ENCODE measurements at places on chromosomes 2 and 18.

- no peak for DNase-seq
These were observed 75.1 kb downstream of the SH3BP4 start for GRCh38 chr2:235026649-235027557.

GRCh38 chr18:23793985-23794867 is 105.0 kb downstream of the LAMA3 start:
- no peak for DNase-seq

- DNase-seq, result peak; percentile 36
These were observed 10.0 kb upstream of the GCA start for GRCh38 chr2:162333968-162334367.

DNA sequence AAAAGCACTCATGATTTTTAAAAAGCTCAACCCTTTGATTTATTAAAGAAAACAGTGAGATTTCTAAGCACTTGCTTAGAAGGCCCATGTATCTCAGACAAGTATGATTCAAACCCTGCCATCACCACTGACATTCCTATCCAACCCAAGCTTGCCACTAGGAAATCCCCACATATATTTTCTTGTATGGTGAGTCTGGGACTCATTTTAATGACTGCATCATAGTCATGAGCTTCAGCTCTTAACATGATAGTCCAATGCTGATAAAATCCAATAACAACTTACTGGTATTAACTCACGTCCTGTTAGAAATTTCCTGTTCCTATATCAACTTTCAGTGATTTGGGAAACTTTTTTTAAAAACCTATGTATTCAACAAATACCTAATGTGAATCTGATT is 39.4 kb upstream of the NCKAP5 start:
- no peak for DNase-seq

DNA sequence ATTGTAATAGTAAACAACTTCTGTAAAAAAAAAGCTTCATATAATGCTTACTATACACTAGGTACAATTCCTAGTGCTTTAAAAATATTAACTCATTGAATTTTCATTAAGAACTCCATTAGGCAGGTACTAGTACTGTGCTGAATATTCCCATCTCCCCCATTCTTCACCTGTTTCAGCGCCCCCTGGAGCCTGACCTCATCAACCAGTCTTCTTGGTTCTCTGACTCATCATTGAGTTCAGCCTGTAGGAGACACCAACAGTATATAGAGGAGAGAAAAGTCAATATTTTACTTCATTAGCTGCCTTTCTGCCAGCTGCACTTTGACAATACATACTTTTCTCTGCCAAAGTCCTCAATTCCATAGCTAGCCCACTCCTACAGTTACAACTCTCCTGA is 1009.9 kb upstream of the KLHL29 start:
- no peak for DNase-seq

DNA sequence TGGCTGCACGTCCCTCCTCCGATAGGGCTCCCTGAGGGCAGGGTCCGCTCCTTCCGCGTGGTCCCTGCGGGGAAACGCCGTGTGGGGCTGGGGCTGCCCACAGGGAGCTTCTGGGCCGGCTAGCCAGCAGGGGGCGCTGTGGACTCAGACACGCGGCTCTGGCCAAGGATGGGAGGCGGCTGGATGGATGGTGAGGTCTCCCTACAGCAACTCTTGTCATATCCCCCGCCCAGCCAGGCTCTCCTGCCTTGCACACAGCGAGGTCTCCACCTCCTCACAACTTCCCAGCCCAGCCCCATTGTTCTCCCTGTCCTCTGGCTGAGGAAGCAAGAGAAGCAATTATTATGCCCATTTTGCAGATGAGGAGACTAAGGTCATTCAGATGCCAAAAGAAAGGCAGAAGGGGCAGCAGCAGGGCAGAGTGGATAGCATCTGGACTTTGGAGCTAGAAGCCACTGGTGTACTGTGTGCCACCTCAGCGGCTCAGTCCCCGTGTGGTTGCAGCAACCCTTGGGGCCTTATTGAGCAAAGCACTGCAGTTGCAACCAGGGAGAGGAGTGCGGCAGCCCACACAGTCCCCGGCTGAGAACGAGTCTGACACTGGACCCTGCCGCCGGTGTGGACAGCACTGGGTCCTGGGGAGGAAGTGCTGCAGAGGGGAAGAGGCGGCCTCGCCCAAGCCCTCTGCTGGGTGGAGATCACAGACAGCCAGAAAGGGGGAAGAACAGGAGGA is 99.0 kb downstream of the ZFP36L2 start:
- DNase-seq, result no peak

GRCh38 chr2:98911376-98912154 is 24.5 kb downstream of the CRACDL start:
- DNase-seq, result no peak

GRCh38 chr18:74221081-74221480 is 70.7 kb downstream of the CYB5A start:
- DNase-seq, result no peak

DNA sequence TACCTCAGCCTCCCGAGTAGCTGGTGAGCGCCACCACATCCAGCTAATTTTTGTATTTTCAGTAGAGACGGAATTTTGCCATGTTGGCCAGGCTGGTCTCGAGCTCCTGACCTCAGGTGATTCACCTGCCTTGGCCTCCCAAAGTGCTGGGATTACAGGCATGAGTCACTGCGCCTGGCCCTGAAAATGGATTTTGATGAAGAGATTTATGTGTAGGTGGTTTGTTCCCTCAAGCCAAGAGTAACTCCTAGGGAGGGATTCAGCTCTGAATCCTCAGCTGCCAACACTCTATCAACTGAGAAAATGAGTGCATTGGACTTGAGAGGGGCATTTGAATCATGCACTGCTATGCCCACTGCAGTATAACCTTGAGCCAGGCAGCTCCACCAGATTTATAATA is 17.5 kb upstream of the LIPG start:
- no peak for DNase-seq

GRCh38 chr2:167209784-167210183 is 321.5 kb downstream of the XIRP2 start:
- DNase-seq, result no peak

GRCh38 chr18:26630596-26630995 is 82.2 kb upstream of the KCTD1 start:
- no peak for DNase-seq

DNA sequence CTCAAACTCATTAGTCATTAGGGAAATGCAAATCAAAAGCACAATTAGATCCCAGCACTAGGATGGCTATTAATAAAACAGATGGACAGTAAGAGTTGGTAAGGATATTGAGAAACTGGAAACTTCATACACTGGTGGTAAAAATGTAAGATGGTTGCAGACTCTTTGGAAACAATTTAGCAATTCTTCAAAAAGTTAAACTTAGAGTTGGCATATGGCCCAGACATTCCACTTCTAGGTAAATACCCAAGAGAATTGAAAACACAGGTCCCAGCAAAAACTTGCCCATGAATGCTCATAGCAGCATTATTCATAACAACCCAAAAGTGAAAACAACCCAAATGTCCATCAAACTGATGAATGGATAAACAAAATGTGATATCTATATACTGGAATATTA is 84.9 kb upstream of the ZFP36L2 start:
- no peak for DNase-seq

DNA sequence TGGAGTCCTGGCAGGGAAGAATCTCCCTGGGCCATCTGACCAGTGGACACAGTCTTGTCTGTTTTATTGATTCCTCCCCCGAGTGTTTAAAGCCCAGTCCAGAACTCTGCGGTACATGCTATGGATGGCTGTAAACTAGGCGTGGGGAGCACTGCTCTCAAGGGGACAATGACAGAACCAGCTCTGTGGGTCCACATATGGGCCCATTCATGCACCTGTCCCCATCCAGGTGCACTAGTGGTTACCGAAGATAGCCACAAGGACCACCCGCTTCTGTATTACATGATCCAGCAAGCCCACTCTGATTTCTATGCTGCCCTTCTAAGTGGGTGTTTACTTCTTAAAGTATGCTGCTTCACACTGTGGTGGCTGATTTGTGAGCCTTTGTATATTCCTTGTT is 21.0 kb downstream of the CHST10 start:
- DNase-seq, result no peak

- DNase-seq, result no peak
These were observed 29.9 kb downstream of the CHCHD5 start for GRCh38 chr2:112614201-112614840.

- no peak for DNase-seq
These were observed 176.7 kb downstream of the SOX11 start for GRCh38 chr2:5868931-5869330.

DNA sequence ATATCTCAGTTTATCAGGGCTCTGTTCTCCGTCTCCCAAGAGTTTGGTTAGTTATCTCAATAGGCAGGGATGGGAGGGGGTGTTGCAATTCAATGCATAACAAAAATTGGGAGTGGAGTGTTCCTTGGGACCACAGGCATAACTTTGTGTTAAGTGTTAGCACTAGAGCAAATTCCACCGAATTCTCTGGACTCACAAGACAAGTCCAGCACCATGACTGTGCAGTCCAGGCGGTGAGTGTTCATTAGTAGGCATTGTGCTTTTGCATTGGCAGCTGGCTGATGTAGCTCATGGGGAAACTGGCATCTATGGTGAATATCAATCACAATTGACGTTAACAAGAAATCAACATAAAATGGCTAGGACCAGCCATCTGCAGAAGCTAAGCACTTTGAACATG is 79.0 kb upstream of the CABLES1 start:
- DNase-seq, result no peak

DNA sequence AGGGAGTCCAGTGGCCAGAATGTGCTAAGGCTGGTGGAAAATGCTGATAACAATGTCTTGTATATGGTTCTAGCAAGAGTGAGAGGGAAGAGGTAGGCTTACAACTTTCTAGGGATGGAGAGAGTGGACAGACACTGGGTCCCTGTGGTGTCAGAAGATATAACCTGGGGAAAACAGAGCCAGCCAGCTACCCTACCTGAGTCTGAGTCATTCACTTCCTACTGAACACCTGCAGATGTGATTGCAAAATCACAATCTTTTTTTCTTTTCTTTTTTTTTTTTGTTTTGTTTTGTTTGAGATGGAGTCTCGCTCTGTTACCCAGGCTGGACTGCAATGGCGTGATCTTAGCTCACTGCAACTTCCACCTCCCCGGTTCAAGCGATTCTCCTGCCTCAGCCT is 7.3 kb downstream of the TET3 start:
- no peak for DNase-seq

DNA sequence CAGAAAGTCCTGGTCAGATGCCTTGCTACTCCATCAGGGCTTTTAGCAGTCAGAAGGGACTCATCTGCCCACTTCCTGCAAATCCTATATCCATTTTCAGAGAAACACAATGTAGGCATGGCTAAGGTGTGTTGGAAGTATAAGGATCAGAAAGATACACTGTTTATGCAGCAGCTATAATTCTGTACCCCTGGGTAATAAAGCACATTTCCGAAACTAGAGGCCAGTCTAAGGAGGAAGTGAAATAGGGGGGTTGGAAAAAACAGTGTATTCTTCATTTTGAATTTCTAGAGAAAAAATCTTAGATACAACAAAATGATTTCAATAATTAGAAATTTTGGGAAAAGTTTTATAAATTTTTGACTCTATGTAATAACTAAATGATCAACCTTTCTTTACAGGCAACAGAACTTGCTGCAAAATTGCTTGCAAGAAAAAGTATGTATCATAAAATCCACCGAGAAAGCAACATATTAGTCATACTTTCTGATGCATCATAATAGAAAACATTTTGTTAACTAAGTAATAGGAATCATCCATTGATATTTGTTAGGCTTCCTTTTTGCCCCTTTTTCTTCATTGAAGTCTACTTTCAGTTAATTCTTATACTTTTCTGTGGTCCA is 47.4 kb downstream of the FSIP2 start:
- no peak for DNase-seq

- DNase-seq, result peak; percentile 27
These were observed 7.9 kb upstream of the NR4A2 start for GRCh38 chr2:156340377-156340776.

- DNase-seq, result no peak
These were observed 2.5 kb downstream of the SP3 start for GRCh38 chr2:173962583-173963110.

GRCh38 chr2:26608557-26608956 is 32.6 kb downstream of the CIB4 start:
- no peak for DNase-seq

- no peak for DNase-seq
These were observed 223.1 kb upstream of the SIX3 start for GRCh38 chr2:44718431-44718830.

DNA sequence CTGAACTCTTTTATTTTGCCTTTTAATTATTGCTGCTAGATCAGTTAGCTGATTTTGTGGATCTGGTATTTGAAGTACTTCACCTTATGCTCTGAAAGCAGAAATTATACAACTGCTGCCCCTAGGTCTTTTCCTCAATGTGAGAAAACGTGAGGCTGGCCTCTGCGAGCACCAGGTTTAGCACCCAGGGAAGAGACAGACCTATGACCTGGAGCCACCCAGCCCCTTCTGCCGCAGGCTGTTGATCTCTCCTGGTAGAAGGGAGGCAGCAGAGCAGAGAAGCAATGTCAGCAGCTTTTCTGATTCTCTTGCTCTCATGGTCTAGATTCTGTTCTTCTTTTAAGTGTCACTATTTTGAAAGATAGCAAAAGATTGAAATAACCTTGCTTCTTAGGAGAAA is 19.9 kb downstream of the TRAPPC12 start:
- no peak for DNase-seq

DNA sequence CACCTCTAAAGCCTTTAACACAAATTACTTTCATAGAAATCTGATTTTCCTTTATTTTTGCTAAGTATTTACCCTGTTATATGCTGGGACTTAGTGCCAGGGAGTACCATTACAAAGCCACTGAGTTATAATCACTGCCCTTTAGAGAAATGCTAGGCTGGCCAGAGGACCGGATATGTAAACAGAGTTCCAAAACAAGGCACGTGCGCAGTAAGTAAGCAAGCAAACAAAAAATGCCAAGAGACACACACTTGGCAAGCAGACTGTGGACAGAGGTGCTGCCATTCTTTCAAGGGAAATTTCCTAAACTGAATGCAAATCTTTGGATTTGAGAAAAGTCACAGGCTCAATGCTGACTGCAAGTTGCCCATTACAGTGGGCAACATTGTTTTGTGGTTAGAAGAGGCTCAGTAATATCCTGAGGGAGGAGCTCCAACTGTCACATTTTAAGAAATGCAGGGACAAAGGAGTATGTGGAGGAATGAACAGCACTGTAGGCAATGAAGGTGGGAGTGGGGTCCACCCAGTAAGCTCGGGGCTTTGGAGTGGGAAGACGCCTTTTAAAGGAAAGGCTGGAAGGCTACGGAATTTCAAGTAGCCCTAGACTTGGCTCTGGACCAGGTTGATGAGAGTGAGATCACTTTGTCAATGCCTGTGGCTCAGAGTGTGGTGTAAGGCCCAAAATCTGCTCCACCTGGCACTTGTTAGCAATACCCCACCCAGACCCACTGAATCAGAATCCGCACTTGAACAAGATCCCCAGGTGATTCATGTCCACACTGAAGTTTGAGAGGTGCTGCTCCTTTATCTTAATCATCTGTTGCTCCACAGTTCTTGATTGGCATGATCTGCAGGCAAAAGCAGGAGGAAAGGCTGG is 2.1 kb upstream of the PARD6G start:
- no peak for DNase-seq

DNA sequence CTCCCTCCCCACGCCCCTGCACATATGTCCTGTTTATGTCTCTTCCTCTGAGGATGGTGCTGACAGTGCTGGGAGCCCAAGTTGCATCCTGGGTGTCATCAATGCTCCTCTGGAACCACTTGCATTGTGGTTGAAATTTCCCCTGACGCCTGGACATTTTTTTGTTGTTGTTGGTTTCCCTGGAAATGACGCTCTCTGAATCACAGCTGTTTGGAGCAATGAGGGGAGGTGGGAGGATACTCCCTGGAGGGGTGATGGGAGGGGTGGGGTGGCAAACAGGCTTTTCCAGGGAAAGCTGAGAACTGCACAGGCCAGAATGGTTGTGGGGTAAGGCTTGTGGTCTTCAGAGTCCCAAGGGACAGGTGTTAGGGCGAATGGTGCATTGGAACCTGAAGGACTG is 29.6 kb downstream of the CELF4 start:
- no peak for DNase-seq

Data from cerebellar cortex (tissue), 1 donor.